Stimulated activated CD8-positive, alpha-beta memory T cell treated with anti-CD3 and anti-CD28 coated beads, Interleukin-15, amount 100 ng/mL, for 24 hours (primary cell): ENCODE measurements at places on chromosomes 3 and 15.

- DNase-seq: no peak
Measured at GRCh38 chr3:132681421-132681820, 21.3 kb downstream of the UBA5 start.

DNA sequence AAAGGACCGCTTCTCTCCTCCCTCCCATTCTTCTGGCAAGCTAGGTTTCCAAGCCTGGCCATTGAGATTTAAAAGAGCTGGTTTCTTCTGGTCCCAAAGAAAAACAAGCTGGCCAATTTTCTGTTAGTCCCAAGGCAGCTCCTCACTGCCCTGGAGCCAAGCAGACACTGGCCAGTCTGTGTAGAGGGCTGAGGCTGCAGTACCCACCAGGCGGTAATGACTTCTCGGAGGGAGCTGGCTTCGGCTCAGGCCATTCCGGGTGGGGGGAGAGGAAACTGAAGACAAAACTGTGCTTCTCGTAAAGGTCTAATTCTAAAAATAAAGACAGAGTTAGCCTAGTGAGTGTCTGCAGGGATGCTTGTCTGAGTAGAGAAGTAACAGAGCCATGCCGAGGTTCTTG is 78.5 kb upstream of the SMAD3 start:
- no peak for DNase-seq

DNA sequence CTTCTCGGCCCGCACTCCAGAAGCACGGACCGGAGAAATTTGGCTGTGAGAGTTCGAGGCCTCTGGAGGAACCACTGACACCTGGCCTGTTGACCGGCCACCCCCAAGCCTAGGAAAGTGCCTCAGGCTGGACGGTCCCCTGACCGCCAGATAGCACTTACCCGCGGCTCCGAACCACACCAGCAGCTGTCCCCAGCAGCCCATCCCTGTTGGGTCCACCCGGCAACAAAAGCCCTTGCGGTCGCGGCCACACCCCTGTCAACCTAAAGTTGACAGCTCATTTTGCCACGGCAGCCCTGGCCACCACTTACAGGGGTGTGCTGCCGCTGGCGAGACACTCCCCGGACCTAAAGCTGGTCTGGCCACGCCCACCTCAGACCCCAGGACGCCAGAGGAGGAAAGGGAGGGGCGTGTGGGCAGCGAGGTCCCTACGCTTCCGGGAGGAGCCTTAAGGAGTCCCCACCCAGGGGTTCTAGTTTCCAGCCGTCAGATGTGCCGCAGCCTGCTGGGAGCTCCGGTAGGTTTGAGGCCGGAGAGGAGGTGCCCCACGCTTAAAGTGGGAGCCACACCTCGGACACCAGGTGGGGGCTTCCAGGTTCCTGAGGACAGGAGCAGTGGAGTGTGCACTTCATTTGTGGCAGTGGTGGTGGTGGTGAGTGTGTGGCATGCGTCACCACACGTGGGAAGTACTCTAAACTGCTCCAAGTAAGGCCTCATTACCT is at the start of gene LTK:
LTK (minus strand) TSS at position 322 of the 722 bp plus-strand sequence; CDS start at position 204, 118 bp downstream.
- DNase-seq: no peak

DNA sequence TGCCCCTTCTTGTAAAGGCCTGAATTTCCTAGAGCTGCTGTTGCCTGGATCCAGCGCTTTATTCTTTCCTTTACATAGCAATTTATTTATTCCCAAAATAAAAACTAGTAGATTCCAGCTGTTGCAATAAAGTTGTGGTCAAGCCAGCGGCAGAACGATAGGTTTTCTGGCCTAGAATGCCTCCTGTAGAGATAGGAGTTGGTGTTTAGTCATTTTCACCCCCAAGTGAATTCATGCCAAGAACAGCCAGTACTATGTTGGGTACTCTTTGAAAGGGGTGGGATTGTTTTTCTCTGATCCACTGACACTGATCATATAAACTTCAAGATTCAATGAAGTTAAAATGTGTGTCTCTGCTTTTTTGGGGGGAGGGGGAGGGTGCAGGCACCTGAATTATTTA is 69.7 kb downstream of the KLHL25 start:
- DNase-seq: no peak

GRCh38 chr3:22887664-22888291 is 315.3 kb upstream of the UBE2E2 start:
- no peak for DNase-seq

GRCh38 chr3:49013738-49014660 is 4.4 kb downstream of the DALRD3 start:
- DNase-seq: no peak

DNA sequence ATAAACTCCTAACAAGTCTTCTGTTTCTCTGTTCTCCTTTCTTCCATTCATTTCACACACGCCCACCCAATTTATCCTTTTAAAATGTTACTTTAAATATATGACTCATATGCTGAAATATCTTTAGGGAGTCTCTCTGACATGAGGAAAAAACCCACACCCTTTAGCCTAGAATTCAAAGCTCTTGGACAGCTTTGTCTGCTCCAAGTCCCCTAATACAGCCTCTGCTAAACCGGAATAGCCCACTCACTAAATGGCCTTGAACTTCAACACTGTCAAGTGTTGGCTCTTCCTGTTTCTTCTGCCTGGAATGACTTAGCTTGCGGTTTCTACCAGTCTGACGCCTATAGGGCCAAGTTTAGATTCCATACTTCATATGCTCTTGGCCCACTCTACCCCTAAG is 3.3 kb upstream of the CD96 start:
- DNase-seq: no peak

DNA sequence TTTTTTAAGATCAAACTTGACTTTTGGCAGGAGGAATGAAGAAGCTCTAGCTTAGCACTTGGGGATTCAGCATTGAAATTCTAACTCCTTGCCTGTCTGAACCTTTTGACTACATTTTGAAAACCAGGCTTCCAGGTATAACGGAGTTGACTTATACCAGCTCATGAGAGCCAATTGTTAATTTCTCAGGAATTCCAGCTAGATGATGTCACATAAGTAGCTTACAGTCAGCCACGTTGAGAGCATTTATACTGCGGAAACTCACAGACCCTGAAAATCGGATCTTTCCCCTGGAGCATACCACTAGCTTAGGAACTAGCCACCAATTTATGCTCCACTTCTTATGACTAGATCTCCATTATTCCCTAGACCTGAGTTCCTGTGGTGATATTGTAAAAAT is 321.4 kb upstream of the DPH6 start:
- DNase-seq: no peak

GRCh38 chr3:182118066-182118465 is 406.3 kb downstream of the SOX2 start:
- no peak for DNase-seq

DNA sequence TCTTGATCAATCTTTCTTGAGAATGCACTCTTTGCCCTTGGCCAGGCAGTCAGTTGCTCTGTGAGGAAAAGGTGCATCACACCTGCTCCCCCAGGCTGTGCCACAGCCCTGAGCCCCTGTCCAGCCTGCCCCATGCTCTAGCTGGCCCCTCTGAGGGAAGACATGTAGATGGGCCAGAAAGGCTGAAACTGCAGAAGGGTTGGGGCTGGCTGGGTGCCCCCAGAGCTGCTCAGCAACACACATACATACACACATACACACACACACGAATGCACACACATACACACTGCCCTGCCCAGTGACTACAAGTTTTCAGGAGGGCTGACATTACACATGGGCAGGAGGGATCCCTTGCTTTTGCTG is 16.4 kb downstream of the TBC1D21 start:
- no peak for DNase-seq

DNA sequence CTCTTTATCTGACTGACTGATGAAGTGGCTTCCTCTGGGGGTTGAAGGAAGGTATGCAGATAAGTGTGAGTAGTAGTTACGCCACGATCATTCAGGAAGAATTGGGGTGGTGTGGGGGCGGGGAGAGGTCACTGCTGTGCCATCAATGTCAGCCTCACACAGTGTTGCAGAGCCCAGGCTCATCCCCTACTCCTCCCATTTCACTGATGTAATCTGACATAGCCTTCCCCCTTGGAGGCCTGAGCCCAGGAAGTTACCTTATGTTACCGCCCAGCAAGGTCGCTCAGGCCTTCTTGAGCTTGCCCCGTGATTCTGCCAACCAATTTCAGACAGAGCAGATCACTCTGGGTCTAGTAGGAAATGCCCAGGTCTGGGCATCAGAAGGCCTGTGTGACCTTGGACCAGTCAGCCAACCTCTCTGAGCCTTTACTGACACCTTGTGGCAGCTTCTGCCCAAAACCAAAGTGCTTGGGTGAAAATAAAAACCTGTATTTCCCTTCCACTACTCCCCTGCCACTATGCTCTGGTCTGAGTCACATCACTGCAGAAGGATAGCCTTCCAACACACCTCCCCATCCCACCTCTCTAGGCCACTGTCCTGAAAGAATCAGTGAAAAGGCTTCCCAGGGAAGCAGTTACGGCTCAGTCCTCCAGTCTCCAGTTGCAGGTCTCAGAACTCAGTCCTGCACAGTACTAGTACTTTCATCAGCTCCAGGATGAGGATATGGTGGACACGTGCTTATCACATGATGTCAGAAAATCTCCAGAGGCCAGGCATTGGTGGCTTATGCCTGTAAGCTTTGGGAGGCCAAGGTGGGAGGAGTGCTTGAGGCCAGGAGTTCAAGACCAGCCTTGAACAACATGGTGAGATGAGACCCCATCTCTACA is 28.1 kb upstream of the INSYN1 start:
- no peak for DNase-seq

DNA sequence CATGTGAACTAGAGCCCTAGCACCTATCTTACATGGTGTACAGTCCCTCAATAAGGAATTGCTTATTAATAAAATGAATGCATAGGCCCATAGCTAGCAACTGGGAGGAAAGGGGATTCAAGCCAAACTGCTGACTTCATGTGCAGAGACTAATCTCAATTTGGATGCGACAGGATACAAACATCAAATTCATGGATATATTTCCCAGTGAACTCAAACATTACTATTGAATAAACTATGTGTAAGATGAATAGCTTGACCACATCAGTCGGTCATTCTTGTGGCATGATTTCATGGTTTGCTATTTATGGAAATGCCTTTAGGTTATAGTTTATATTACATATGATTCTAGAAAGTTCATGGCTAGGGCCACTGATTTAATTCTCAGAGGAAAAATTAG is 268.6 kb upstream of the SLITRK3 start:
- DNase-seq: no peak

GRCh38 chr3:187968883-187969580 is 184.9 kb upstream of the LPP start:
- DNase-seq: no peak

GRCh38 chr3:42830437-42831320 is 21.4 kb downstream of the ACKR2 start:
- DNase-seq: no peak

DNA sequence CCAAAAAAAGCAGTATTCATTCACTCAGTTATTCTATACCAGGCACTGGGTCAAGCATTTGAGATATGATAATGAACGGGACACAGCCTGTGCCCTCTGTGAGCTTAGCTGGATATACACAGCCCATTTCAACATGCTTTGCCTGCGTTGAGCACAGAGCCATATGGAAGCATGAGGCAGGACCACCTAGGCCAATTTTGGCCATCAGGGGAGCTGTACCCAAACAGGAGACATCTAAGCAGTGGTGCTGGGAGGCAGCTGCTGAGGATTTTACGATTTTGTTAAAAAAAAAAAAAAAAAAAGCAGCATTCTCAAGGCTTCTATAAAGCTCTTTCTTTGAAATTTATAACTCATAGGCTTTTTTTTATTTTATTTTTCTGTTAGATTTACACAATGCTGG is 87.2 kb upstream of the SLC2A2 start:
- DNase-seq: no peak

DNA sequence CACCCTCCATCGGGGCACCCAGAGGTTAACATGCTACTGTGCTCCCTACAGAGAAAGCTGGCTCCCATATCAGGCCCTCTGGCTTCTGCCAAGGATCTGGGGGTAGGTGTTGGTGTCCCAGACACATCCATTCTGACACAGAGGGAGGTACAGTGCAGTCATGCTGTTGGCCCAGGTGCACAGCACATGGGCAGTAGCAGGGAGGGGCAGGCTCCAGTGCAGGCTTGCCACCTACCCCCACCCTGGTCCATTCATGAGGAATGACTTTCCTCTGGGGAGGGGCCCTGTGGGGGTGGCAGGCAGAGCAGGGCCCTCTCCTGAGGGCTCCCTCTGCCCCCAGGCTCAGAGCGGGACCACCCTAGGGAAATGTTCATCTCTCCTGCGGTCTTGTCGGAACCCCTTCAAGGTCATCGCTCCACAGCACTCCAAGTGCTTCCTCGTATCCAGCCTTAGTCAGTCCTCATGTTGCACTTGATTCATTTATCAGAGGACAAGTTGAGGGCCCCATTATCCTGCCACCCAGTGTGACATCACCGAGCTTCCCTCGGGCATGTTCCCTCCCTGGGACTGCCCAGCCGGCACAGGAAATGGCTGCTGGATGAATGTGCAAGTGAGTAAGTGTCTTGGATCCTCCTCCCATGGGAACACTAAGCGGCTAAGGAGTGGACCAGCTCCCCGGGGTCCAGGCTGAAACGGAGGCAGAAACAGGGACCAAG is 10.0 kb downstream of the DUSP7 start:
- DNase-seq: no peak

- no peak for DNase-seq
Measured at GRCh38 chr3:64291956-64292355, 66.7 kb upstream of the PRICKLE2 start.

- no peak for DNase-seq
Measured at GRCh38 chr3:44326019-44326418, 12.5 kb upstream of the TCAIM start.

GRCh38 chr15:70753101-70753829 is 10.1 kb downstream of the UACA start:
- no peak for DNase-seq

DNA sequence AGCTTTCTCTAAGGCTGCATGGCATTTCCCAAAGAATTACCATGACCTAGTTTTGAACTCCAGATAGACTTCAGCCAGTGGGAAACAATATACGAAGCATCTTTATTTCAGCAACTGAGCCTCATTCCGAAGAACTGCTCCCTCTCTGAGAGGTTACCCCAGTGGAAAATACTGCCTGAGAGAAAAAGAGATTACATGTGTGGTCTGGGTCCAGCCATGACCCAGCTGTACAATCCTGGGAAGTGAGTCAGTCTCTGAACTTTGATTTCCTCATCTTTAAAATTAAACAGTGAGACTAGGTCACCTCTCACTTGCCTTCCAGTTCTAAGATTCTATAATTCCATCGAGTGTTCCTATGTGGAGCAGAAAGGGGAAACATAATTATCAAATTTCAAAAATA is 42.4 kb downstream of the TNIK start:
- no peak for DNase-seq

GRCh38 chr3:43327582-43327979 is 41.2 kb downstream of the SNRK start:
- no peak for DNase-seq

- DNase-seq: no peak
Measured at GRCh38 chr3:99997293-99997692, 117.0 kb downstream of the FILIP1L start.

- DNase-seq: no peak
Measured at GRCh38 chr3:66473692-66474091, 27.1 kb downstream of the LRIG1 start.

- no peak for DNase-seq
Measured at GRCh38 chr3:70531063-70531657, 218.7 kb upstream of the MDFIC2 start.

DNA sequence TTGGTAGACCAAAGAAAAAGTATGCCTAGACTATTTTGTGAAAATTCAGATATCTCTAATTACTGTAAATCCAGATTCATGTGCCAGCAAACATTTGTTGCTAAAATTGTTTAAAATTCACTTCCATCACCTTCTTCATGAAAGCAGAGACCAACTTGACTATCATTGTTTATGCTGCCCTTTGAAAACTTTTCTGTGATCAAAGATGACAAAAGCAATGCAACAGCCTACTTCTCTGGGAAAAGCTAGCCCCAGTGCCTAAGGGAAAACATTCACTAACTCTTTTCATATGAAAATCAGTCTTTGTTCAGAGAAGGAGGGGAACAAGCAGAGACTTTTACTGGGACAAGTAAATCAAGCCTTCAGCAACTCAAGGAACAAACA is 178.0 kb upstream of the P2RY1 start:
- DNase-seq: no peak
